A549 treated with RU486 at 1 μM for 4 hours (cell line): ENCODE measurements at places on chromosomes 12 and 14. TPM values are rescaled to one million over a fixed set of nuclear protein-coding genes. Genes with fewer than 3 reads are reported as not detected.

The CLEC6A gene
- total RNA-seq, result not detected in 5 replicates

The RNASE8 gene
- total RNA-seq, result not detected in 5 replicates

The MYO1H gene
- not detected in 5 replicates for total RNA-seq

The ASIC1 gene
- total RNA-seq, result 4.8 to 6.5 TPM (median 5.9 TPM) in 5 replicates

The CD163L1 gene
- 0.13 to 0.81 TPM (median 0.53 TPM) in 5 replicates for total RNA-seq

The GLI1 gene
- 7.7 to 10.7 TPM (median 8.5 TPM) in 5 replicates for total RNA-seq

The TRAF3 gene
- total RNA-seq, result 19.9 to 26.8 TPM (median 24.4 TPM) in 5 replicates

The OTUB2 gene
- 3.7 to 6.8 TPM (median 4.3 TPM) in 5 replicates for total RNA-seq

The SLC10A1 gene
- total RNA-seq, result not detected in 5 replicates

The RDH16 gene
- 0.07 to 0.10 TPM (median 0.09 TPM) in 5 replicates for total RNA-seq

The CISTR gene
- total RNA-seq, result not detected in 5 replicates

The IPO8 gene
- total RNA-seq, result 12.1 to 23.5 TPM (median 19.4 TPM) in 5 replicates

The AMDHD1 gene
- total RNA-seq, result 1.8 to 2.6 TPM (median 1.9 TPM) in 5 replicates

The TMEM106C gene
- total RNA-seq, result 123 to 152 TPM (median 136 TPM) in 5 replicates

The ACRBP gene
- total RNA-seq, result 0.21 to 0.39 TPM (median 0.30 TPM) in 4 of 5 replicates, not detected in the other

The GARIN6 gene
- not detected in 5 replicates for total RNA-seq

The LRRC10 gene
- not detected in 5 replicates for total RNA-seq

The CIDEB gene
- 0.15 to 1.00 TPM (median 0.20 TPM) in 5 replicates for total RNA-seq

The KLHL33 gene
- not detected in 5 replicates for total RNA-seq

The RTL1 gene
- total RNA-seq, result 0.26 to 0.34 TPM (median 0.27 TPM) in 5 replicates

The CBLN3 gene
- total RNA-seq, result 1.0 to 1.6 TPM (median 1.3 TPM) in 5 replicates

The MMP17 gene
- total RNA-seq, result 5.9 to 12.4 TPM (median 12.2 TPM) in 5 replicates

The TBC1D30 gene
- 1.7 to 2.5 TPM (median 1.9 TPM) in 5 replicates for total RNA-seq

The KRT80 gene
- 46.7 to 71.8 TPM (median 60.6 TPM) in 5 replicates for total RNA-seq

The NKX2-8 gene
- total RNA-seq, result 1.5 to 4.3 TPM (median 3.5 TPM) in 5 replicates

The SLC6A13 gene
- 0.11 to 0.62 TPM (median 0.37 TPM) in 5 replicates for total RNA-seq

The SYT1 gene
- total RNA-seq, result 3.3 to 7.2 TPM (median 7.0 TPM) in 5 replicates

The ABCD2 gene
- not detected in 5 replicates for total RNA-seq

The GPR132 gene
- total RNA-seq, result 0.43 to 0.64 TPM (median 0.55 TPM) in 5 replicates

The OAS2 gene
- total RNA-seq, result 0.15 to 0.77 TPM (median 0.16 TPM) in 5 replicates

The PNMA1 gene
- total RNA-seq, result 50.9 to 65.9 TPM (median 61.7 TPM) in 5 replicates

The TAS2R43 gene
- not detected in 5 replicates for total RNA-seq

The TSPAN19 gene
- 0.18 TPM in 1 of 5 replicates, not detected in the others for total RNA-seq

The MIP gene
- not detected in 5 replicates for total RNA-seq

The GPRC5D gene
- not detected in 5 replicates for total RNA-seq

The POTEM gene
- total RNA-seq, result not detected in 5 replicates

The CCDC38 gene
- total RNA-seq, result 0.07 to 0.13 TPM (median 0.12 TPM) in 3 of 5 replicates, not detected in the others

The PAPOLA gene
- total RNA-seq, result 59.9 to 96.8 TPM (median 91.7 TPM) in 5 replicates

The IAPP gene
- total RNA-seq, result not detected in 5 replicates

The AKAP3 gene
- total RNA-seq, result 0.03 to 0.41 TPM (median 0.29 TPM) in 4 of 5 replicates, not detected in the other

The SLC17A8 gene
- 0.02 TPM in 1 of 5 replicates, not detected in the others for total RNA-seq
